ENCODE measurements at places on chromosomes 2 and 18. TPM values are rescaled to one million over a fixed set of nuclear protein-coding genes. Genes with fewer than 3 reads are reported as not detected.

Gene ICOS
- total RNA-seq: 40.9 TPM

Gene CDCA7
- total RNA-seq: 116 TPM

Gene POU3F3
- not detected for total RNA-seq

Gene DCC
- not detected for total RNA-seq

Gene GAREM1
- total RNA-seq: not detected

Gene RNF138
- total RNA-seq: 74.5 TPM

Gene FBXO36
- total RNA-seq: 0.52 TPM

Measured in T-helper 2 cell treated with Interferon-gamma antibody and Interleukin-4, amounts not matched to agents 100 ng/mL and 5 ng/mL, for 36 hours (primary cell).